ENCODE measurements at places on chromosomes 6 and 20.

- no peak for DNase-seq
Measured at GRCh38 chr6:28940294-28940857, 16.6 kb upstream of the TRIM27 start.

DNA sequence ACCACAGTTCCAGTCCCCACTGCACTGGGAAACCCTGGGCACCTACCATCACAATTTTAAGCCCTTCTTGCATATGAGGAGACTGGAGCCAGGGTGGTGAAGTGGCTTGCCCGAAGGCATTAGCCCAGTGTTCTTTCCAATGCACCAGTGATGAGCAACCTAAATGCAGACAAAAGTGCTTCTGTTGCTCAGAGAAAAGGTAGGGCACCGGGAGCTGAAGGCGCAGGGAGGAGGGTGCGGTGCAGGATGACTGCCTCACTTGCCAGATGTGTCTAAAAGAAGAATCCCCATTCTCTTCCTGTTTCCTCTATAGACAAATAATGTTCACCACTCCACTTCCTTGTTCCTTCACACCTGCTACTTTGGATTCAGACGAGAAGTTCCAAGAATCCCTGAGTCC, 86.5 kb downstream of the QRSL1 start:
- no peak for DNase-seq

DNA sequence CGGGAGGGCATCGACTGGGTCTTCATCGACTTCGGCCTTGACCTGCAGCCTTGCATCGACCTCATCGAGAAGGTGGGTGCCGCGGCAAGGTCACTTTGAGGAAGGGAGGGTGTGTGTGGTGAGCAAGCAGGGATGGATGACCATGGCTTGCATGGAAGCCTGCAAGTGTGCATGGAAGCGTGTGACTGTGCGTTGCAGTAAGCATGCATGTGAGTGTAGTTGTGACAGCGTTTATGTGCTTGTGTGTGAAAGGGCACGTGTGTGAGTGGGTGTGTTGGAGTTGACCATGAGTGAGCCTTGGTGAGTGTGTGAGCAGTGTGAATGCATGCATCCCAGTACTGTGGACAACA, 32.5 kb downstream of the MYH7B start:
- DNase-seq, result no peak

GRCh38 chr20:57683287-57683686, 26.5 kb downstream of the PMEPA1 start:
- no peak for DNase-seq

- no peak for DNase-seq
Measured at GRCh38 chr6:38775870-38776269, 60.8 kb downstream of the DNAH8 start.

DNA sequence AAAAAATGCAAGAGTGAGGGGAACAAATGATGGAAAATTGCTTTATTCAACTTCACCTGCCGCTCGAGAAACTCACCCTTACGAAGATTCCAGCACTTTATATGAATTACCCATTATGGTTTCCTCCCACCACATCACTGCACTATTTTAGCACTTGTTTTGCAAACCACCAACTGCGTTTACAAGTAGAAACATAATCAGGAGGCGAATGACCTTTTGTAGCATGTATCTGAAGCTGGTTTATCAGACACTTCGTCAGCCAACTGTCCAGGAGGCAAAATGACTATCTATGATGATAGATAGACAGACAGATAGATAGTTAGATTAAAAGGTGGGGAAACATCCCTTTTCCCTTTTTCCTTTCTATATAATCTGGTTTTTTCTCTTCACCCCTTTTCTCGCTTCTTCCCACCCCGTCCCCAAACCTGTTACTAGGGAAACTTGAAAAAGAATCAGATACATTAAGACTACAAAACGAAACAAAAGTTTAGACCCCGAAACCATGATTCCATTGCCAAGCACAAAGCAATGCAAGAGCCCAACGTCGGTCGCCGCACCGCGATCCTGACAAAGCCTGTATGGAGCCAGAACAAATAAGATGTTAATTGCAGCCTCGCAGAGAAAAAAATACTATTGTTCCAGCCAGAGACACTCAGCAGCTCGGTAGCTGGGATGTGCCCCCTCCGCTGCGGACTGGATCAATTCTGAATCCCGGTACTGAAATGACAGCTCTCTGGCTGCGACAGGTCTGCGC, 933 bp upstream of the ADGRB3 start:
- no peak for DNase-seq

DNA sequence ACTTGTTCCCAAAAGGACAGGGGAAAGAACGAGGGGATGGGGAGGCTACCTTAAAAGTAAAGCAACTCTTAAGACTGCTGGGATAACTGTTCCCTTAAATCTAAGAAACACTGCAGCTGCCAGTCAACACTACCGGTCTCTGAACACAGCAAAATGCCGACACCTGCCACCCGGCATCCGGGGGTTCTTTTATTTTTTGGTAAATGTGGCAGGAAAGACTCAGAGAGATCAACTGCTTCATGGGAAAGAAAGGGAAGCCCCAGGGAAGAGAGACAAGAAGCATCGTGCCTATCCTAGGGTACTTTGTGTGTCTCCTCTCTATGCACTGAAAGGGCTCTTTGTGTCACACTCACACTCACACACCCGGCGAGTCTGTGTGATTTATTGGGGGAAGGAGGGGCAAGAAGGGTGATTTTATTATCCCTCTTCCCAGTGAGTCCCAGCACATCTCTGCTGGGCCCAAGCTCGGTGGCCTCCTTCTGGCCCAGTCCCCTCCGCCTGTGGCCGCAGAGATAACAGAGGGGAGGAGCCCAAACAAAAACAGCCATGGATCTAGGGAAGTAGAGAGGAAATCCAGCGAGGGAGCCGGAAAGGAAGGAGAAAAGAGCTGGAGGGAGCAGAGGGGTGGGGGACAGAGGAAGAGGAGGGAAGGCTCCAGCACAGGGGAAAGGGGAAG, 1.4 kb downstream of the FYN start:
- DNase-seq, result peak; percentile 39

DNA sequence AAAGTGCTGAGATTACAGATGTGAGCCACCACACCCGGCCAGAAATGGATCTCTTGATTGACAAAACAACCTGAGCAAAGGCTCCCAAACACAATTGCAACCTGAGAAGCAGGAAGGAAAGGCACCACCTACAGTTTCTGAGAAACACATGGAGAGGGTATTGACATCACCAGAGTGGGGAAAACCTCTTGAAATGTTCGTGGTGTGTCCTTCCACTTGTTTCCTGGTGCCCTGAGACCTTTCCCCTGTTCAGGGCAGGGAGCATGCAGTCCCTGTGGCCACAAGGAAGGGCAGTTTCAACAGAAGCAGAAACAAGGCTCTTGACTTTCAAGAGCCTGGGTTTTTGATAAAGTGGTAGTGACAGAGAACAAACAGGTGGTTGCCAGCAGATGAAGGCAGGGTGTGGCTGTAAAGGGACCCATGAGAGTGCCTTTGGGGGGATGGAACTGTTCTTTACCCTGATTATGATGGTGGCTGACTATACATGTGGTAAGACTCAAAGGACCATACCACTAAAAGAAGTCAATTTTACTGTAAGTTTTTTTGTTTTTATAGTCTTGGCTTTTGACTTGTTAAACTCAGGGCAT, 3.2 kb upstream of the BPIFA1 start:
- DNase-seq, result peak; percentile 2

DNA sequence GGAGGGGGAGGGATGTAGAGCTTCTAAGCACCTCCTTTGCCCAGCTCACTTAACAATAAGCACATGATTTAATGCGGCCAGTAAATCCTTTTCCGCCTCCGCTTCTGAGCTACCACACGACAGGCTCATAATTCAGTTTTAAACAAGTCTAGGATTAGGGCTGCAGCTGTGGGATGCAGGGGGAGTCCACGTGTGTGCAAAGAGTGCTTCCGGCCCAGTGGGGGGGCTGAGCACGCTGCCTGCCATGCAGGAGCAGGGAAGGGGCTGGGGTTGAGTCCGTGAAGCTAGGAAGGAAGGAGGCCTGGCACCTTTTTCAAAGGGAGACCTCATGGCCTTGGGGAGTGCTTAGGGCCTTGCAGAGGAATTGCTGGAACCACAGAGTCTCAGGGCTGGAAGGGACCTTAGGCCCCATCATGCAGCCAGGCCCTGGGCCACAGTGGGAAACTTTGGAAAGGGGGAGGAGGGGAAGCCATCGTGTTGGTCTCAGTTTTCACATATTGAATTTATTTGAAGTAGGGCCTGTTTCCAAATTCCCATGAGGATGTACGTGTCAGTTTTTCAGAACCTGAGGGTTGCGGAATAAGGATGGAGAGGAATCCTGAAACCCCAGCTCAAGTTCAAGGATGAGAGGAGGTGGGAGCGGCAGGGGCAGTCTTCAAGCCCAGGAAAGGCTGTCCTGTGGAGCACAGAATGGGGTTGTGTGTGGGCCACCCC, 96.1 kb downstream of the VEGFA start:
- no peak for DNase-seq

DNA sequence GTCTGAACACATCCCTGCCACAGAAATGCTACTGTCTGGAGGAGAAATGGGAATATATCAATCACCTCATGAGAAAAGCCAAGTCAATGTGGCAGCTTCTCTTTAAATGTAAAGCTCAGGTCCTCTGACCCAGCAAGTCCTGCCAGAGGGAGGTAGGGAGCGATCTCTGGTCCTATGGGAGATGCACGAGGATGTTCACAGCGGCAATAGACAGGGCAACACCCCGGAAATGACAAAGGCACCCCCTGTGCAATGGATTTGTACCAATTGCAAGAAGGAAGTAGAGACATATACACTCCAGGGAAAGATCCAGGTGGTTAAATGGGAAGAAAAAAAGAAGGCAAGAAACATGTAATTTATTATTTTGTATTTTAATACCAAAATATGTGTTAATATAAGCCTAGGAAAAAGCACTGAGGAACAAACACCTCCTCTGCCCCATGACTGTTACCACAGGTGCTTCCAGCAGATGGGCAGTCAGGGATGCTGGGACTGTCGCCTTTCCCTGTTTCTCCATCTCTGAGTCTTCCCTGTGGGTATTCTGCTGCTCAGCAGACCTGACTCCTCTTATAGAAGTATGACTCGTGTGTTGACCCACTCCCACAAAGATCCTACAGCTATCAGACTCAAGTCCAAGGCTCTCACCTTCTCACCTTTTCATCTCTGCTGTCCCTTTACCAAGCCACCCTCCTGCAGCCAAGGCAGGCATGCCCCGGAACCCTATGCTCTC, 20.8 kb downstream of the ATP9A start:
- no peak for DNase-seq

DNA sequence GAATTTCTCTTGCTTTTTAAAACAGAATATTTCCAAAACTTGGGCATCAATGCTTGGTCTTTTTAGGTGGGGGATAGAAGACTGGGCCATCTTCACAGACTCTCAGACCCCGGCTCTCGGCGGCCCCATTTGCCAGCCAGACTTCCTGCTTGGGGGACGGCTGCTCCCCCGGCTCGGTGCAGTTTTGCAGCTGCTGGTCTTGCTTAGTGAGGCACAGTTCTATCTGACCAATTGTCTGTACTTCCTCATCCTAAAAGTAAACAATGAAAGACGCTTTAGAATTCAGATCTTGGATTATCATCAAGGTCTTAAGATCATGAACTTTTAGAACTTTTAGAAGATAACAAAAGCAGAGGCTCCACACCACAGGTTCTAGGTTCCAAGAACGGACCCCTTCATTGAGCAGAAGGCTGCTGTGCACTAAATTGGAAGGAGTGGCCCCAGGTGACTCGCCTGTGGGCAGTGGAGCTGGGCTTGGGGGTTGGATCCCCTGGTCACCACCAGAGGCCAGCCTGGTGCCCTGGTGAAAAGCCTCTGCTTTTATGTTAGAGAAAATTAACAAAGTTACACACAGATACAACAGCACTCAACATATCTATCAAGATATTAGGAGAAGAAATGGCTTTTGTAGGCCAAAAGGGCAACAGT, 26.7 kb downstream of the RNASET2 start:
- no peak for DNase-seq

DNA sequence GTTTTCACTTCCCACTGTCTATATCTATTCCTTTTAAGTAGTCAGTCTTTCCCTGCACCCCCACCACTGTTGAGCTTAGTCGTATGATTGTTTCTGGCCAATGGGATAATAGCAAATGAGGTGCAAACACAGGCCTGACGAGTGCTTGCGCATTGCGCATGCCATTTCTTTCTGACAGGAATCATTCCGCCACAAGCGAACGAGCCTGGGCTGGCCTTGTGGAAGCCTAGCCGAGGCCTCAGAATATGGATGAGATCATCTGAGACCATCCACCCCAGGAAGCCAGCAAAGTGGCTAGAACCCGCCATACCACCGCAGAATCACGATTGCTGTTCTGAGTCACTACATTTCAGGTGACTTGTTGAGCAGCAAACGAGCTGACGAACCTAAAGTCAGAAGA, 52.2 kb upstream of the PRL start:
- DNase-seq, result no peak

DNA sequence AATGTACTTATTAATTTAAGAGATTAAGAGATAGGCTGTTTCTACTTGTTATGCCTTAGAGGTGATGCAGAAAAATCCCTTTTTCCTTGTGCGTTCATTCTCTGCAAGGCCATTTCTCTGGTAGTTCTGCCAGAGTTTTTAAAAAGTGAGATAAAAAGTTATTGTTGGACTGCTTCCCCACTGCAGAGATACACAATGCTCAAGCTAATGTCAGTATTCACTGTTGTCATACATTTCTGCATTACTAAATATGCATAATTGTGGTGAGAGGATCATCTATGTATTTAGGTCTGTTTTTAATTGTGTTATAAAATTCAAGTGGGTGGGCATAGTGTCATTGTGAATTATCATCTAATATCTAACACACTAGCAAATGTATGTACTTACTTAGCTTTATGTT, 600.4 kb downstream of the HTR1B start:
- no peak for DNase-seq

GRCh38 chr6:6610031-6610591, 21.6 kb downstream of the LY86 start:
- DNase-seq, result no peak

GRCh38 chr6:41634657-41635056, 3.6 kb upstream of the MDFI start:
- no peak for DNase-seq

DNA sequence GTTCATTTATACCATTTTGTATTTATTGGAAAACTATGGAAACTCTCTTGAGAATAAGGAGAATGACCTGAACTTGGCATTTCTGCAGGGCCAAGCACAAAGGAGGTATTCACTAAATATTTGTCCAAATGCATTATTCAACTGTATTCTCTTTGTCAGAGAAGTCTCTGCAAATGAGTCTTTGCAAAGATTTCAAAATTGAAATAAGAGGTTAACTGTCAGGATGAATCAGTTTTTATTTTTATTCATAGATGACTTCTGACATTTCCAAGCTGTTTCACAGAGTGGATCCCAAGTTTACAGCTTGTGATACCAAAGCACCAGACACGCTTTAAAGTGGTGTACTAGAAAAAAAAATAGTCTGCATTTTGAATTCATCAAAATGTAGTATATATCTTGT, 131.6 kb downstream of the UTRN start:
- DNase-seq, result no peak

DNA sequence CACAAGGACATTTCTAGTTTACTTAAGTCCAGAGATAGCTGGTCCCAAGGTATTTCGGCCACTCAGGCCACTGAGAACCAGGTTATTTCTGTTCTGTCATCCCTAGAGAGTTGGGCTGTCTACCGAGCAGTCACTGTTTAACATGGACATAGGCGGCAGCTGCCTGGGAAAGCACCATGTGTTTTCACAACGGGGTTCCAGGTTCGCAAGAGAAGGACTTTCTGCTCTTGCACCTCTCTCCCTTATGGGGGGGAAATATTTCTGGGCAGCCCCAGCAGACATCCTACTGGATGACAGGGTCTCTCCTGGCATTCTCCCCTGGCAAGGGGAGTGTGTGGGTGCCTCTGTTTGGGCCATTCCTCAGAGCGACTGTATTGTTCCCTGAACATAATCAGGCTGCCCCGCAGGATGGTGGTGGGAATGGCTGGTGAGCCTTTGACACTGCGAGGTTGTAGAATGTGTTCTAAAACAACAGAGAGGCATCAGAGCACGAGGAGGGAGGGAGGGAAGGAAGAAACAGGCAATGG, 64.4 kb upstream of the DUSP22 start:
- DNase-seq, result no peak

All from T-helper 1 cell (primary cell).